ENCODE measurements at places on chromosomes 16 and 17.
A peak's percentile ranks its signal among the peaks of the same experiment; 100 is the strongest.

DNA sequence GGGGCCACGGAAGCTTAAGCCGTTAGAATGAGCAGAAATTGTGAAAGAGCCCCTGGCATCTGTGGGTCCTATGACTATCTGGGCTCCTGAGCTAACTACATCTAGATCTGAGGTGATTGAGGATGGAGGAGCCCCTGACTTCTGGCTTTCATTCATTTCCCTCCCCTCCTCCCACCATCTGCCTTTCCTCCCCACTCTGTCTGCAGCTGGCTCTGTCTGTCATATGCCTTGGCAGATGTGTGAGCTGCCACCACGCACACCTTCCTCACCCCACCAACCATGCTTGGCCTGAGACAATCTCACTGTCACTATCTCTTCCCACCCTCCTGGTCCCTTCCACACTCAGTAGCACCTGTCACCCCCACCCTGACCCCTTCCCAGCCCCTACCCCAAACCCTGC, 5.1 kb downstream of the CD300E start:
- DNase-seq: no peak

DNA sequence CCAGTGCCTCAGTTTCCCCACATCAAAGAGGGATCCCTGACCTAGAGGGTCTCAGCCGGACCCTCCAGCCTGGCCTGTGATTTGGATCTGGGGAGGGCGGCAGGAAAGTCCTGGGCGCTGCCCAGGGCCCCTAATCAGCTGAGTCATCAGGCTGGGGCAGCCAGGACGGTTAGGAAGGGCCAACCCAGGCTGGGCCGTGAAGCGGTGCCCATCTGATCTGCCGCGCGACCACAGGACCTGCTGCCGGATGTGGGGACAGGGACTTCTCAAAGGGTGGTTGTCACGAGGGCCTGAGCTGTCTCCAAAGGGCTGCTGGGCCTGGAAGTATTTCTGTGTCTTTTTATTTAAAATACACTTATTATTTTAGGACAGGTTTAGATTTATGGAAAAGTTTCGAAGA, 4.4 kb downstream of the TPSAB1 start:
- DNase-seq: no peak

- no peak for DNase-seq
These were observed 30.3 kb downstream of the MMD start for GRCh38 chr17:55391244-55391757.

DNA sequence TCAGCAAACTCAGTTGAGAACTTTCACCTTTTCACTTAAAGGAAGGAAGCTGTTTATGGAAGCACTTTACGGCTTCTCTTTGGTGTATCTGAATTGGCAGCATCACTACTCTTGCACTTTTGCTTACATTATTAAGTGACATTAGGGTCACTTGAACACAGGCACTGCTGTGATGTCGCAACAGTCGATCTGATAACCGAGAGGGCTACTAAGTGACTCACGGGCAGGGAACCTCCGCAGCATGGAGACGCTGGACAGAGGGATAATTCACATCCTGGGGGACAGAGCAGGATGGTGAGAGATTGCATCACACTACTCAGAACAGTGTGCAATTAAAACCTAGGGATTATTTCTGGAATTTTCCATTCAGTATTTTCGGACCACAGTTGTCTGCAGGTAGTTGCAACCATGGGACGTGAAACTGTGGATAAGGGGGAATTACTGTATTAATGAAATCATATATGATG, 56.5 kb downstream of the DNAH2 start:
- DNase-seq: no peak

DNA sequence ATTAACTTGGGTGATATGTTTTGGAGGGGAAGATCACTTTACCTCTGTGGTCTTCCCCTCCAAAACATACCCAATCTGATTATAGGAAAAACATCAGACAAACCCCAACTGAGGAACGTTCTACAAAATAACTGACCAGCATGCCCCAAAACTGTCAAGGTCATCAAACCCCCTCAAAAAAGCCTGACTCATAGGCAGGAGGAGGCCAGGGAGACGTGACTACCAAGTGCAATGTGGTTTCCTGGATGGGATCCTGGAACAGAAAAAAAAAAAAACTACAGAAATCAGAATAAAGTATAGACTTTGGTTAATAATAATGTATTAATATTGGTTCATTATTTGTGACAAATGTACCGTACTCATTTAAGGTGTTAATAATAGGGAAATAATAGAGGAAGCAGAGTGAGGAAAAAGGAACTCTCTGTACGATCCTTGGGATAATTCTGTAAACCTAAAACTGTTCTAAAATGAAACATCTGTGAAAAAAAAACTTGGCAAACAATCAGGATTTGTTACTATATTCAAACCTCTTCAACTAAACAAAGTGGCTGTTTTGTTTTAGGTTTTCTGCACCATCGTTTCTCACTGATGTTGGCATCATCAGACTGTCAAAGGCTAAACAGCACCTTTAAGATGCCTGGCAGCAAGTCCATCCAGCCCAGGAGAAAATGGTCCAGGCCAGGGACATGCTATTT, 266.7 kb upstream of the SDK2 start:
- no peak for DNase-seq

- DNase-seq: no peak
These were observed 1.7 kb downstream of the PERCC1 start for GRCh38 chr16:1432388-1433262.

- no peak for DNase-seq
These were observed 89.6 kb downstream of the CDC27 start for GRCh38 chr17:47099451-47099986.

DNA sequence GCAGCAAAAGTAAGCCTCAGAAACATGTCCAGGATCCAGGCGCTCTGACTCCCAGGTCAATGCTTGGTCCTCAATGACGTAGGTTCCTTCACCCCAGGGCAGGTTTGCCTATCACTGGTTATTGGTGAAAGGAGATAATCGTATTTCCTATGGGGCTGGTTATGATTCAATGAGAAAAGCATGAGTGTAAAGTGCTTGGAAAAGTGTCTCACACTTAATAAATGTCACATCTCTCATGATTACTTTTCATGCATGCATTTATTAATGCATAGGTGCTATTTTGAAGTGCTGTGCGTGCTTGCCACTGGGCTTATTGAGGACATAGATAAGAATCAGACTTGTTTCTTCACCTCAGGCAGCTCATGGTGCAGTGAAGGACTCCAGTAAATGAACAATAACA, 10.4 kb upstream of the CDH13 start:
- no peak for DNase-seq

DNA sequence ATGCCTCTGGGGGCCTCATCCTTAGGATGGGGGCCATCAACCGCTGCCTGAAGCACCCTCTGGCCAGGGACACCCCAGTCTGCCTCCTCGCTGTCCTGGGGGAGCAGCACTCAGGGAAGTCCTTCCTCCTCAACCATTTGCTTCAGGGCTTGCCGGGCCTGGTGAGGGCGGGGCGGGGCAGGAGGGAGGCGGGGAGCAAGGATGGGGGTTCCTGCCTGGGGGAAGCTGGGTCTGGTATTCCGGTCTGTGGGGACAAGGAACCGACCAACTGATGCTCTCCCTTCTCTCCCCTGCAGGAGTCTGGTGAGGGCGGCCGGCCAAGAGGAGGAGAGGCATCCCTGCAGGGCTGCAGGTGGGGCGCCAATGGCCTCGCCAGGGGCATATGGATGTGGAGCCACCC, 2.0 kb downstream of the RNF112 start:
- DNase-seq: no peak

GRCh38 chr17:29588562-29589411, 661 bp downstream of the GIT1 start:
- peak; percentile 50 for DNase-seq

GRCh38 chr17:68603027-68603426, 1.9 kb upstream of the FAM20A start:
- DNase-seq: no peak

DNA sequence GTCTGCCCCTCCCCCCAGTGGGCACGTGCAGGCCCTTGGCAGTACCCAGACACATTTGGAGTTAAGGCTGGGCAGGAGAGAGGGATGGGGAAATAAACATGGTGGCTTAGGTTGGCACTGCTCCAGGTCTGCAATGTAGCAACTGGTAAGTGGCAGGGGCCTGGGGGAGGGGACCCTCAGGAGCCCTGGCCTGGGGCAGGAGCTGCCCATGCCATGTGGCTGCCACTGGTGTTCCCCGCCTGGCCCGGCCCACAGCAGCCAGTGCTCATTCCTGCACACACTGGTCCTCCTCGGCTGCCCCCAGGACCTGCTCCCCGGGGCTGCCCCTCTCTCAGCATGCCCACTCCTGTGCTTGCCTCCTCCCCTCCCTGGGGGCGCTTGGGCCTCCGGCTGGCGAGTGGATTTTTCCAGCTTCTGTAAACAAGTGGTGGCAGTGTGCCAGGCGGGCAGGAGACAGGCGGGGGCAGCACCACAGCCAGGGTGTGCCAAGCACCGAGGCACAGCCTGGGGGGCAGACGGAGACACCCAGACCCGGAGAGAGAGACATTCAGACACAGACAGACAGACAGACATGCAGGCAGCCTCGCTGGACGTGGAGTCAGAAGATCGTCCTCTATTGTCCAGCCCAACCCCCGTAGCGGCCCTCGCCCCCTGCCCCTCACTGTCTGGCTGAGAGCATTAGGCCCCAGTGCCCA, 9.4 kb downstream of the THRA start:
- no peak for DNase-seq

DNA sequence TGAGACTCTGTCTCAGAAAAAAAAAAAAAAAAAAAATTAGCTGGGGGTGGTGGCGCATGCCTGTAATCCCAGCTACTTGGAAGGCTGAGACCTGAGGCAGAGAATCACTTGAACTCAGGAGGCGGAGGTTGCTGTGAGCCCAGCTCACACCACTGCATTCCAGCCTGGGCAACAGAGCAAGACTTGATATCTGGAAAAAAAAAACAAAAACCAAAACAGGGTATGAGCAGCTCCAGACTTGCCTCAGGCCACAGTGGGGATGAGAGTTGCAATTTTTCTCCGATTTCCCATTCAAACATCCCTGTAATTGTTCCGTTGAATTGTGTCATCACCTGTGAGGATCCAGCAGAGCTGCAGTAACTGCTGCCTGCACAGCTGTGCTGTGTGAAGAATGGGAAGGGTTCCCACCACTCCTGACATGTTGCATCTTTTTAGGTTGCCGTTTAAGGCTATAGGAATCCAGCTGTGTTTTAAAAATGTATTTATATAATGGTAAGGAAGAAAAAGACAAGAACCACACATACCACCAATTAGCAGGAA, 150.0 kb downstream of the VPS53 start:
- DNase-seq: no peak

DNA sequence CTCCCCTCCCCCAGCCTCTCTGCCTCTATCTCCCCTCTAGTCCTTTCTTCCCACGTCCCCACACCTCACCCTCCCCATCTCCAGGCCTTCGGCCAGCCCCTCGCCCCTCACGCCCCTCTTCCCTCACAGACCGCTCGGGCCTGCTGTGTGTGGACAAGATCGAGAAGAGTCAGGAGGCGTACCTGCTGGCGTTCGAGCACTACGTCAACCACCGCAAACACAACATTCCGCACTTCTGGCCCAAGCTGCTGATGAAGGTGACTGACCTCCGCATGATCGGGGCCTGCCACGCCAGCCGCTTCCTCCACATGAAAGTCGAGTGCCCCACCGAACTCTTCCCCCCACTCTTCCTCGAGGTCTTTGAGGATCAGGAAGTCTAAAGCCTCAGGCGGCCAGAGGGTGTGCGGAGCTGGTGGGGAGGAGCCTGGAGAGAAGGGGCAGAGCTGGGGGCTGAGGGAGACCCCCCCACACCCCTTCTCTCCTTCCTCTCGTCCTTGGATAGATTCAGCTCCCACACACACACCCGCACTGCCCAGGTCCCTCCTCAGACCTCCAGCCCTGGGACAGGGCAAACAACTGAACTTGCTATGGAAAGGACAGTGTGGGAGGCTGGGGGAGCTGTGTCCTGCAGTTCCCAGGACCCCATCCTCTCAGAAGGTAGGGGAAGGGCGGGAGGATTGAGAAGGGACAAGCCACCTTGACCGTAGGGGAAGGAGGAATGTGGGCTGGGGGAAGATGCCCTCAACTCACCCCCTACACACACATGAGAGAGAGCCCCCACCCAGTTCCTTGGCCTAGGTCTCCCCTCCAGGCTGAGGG, 11.1 kb downstream of the NR1D1 start:
- no peak for DNase-seq

DNA sequence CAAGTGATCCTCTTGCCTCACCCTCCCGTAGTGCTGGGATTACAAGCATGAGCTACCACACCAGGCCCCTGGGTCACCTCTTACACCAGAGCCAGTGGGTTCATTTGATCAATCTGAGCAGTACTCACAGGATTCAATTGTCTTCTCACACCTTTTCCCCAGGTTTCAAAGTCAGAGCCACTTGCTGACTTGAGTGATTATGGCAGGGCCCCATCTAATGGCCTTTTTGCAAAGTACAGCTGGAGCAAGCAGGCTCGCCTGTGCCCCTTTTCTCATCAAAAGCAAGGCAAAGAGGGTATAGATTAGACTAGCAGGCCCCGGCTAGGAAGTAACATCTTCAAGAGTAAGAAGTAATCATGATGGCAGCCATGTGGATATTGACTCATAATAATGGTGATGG, 114.8 kb upstream of the NOL11 start:
- DNase-seq: no peak

All from activated T-helper 9 cell treated with anti-CD3 and anti-CD28 coated beads, Interleukin-2, amount 50 U/mL, for 16 hours (primary cell).